ENCODE measurements at places on chromosomes 1 and 21.

- DNase-seq = no peak
Observed at GRCh38 chr21:35625576-35625975, 434.8 kb downstream of the SETD4 start.

GRCh38 chr1:11856698-11857097 is 2.0 kb downstream of the NPPB start:
- DNase-seq = no peak

DNA sequence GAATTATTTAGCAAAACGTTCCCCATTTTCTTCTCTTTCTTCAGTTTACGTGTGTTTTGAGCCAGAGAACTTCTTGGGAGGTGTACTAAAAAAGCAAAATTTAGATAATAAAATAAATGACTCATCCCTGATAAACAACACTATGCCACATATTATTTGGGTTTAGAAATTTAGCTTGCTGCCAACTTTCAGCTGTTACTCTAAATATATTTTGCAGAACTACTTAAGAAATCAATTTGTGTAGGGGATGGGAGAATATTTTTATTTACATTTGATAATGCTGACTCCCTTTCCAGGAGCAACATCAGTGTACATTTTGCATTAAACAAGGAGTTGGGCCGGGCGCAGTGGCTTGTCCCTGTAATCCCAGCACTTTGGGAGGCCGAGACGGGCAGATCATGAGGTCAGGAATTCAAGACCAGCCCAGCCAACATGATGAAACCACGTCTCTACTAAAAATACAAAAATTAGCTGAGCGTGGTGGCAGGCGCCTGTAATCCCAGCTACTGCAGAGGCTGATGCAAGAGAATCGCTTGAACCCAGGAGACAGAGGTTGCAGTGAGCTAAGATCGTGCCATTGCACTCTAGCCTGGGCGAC is 151.4 kb upstream of the ZRANB2 start:
- no peak for DNase-seq

GRCh38 chr1:182610606-182611194 is 6.5 kb upstream of the RGS16 start:
- DNase-seq = no peak

- DNase-seq = no peak
Observed at GRCh38 chr1:58785442-58786058, 1.7 kb upstream of the JUN start.

DNA sequence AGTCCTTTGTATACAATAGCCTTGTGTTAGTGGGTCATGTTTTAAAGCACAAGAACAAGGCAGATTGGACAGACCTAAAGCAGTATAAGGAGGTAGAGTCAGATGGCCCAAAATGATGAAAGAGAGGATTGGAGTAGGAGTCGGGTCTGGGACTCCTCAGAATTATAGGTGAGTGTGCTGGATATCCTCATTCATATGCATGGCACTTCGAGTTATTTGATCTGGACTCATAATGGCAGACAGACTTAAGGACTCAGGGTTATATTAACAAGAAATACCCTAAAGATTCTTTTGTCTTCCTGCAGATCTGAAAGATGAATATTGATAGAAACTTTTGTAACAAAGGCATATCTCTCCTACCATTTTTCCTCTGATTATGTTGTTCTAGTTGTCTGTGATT is 92.7 kb downstream of the GABPA start:
- no peak for DNase-seq

DNA sequence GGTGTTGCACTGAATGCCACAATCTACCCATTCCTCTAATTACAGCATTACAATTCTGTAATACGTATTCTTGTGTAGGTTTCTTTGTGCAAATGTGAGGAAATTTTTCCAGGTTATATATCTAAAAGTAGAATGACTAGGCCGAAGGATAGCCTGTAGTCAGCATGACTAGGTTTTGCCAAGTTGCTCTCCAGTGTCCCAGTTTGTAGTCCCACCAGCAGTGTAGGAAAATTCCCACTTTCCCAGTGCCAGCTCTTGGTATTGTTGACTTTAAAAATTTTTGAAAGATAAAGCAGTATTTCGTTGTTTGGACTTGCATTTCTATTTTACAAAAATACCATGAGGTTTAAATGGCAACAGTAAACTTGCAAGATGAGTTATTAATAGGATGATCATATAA is 3.0 kb downstream of the PARK7 start:
- DNase-seq = no peak

DNA sequence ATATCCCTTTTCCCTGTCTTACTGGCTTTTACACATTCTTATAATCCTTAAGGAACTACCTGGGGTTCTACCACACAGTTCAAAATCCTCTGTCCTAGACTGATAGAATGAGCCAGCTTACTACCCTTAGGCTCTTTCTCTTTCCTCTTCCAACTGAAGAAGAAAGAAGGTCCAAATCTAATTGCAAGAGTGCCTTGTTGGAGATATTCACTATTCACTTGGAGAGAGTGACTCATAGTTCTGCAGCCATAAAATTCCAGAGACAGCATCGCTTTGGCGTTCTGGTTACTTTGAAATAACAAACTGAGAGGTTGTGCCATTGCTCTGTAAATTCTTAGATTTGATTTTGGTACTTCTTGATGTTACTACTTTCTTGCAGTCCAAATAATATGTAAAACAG is 4.2 kb downstream of the CADM3 start:
- DNase-seq = no peak

- DNase-seq = no peak
Observed at GRCh38 chr1:182990413-182991144, 32.6 kb upstream of the LAMC1 start.

DNA sequence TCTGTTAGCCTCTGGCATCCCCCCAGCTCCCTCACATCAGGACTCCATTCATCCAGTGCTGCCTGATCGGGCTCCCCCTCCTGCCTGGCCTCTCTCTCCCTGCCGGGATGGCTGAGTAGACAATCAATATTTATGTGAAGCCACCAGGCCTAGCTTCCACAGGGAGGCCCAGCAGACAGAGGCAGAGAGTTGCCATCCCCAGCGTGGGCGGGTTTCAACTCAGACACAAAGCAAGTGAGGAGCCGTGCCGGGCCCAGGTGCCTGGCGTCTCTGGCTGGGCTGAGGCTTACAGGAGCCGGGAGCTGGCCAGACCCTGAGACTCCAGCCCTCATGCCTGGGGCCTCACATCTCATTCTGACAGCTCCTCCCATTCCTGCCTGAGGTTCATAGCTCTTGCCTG is 34.5 kb upstream of the ATP2B4 start:
- DNase-seq = no peak

- no peak for DNase-seq
Observed at GRCh38 chr1:66003690-66004089, 211.0 kb downstream of the PDE4B start.

DNA sequence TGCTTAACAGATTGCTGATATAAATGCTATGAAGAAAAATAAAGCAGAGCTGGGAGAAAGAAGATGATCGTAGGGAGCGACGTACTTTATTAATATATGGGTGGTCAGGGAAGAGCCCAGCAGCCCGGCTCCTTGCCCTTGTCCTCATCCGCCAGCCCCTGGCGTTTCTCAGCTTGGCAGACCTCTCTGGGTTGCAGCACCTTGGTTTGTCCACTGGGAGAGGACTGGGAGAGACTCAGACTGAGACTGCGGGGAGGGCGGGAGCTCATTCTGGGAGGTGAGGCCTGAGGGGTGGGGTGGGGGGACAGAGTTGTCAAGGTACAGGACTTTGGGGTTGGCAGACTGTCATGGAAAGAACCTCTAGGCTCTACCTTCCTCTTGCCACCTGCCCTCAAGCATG is 3.3 kb upstream of the S100A3 start:
- no peak for DNase-seq

- DNase-seq = peak; percentile 65
Observed at GRCh38 chr1:30058970-30059369, 664.4 kb downstream of the MATN1 start.

DNA sequence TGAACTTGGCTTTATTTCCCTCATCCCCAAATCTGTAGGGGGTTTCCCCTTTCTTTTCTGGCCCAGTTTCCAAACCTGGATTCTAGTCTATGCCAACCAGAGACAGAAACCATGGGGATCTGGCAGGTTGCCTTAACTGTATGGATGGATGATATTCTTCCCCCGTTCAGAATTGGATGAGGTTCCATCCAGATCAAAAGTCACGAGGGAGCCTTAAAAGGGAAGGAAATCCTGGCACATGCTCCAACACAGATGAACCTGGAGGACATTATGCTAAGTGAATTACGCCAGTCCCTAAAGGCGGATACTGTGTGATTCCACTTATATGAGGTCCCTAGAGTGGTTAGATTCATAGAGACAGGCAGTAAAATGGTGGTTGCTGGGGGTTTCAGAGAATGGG is 124.4 kb downstream of the HUNK start:
- no peak for DNase-seq

DNA sequence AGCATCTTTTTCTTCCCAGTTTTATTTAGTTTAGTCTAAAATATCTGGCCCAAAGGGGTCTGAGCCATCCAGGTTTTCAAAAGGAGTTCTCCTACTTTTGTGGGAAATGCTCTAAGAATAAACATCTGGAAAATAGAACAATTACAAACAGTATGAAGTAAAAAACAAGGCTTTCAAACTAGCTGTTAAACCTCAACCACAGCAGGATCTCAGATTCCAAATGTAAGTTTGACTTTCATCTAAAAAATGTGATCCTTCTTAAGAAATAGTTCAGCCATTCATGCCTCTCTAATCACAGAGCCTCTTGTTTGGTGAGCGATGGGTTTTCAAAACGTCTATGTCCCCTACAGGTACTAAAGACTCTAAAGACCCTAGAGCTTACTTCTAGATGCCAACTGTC is 413.5 kb downstream of the DUSP10 start:
- no peak for DNase-seq

DNA sequence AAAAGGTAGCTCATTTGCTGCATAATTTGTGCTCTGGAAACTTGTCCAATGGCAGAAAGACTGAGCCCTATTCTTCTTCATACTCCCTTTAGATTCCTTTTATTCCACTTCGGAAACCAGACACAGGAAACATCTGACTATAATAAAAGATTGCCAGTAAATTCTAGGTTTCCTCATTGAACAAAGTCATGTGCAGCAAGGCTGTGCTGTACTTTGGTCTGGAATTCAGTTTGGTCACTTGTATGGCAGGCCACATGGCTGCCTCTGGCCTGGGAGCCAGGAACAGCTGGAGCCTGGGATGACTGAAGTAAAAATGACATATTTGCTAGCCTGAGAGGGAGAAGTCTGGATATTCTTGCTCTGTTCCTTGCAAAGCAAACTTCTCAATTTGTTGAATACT is 79.6 kb downstream of the ST3GAL3 start:
- no peak for DNase-seq

- DNase-seq = no peak
Observed at GRCh38 chr1:162010175-162010506, 13.5 kb downstream of the OLFML2B start.

- DNase-seq = no peak
Observed at GRCh38 chr1:114263343-114263742, 109.7 kb upstream of the SYT6 start.

DNA sequence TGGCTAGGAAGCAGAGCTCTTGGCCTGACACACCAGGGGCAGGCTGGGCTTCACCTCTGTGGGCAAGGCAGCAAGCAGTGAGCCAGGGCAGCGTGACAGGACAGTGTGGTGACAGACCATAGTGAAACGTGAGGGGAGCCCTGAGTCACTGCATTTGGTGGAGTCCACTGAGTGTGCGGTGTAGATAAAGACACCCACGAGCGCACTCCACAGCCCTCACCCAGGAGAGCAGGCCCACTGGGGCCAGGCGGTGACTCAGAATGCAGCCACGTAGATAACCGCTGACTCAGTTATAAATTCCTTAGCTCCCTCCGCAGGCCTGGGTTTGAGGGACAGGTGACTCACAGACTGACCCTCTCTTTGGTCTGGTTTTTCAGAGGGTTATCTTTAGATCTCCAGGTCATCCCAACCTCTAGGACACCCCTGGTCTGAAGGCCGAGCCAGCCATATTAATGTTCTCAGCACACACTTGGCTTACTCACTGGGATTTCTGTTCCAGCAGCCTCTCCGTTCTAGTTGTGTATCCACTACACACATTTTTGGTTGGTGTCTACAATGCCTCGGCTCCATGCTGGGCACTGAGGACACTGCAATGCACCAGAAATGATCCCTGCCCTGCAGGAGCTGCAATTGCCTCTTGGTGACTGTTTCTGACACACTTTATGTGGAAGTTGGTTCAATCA is 90.2 kb upstream of the TSPAN2 start:
- DNase-seq = peak; percentile 55

- DNase-seq = no peak
Observed at GRCh38 chr1:174828264-174828663, 171.5 kb upstream of the CACYBP start.

DNA sequence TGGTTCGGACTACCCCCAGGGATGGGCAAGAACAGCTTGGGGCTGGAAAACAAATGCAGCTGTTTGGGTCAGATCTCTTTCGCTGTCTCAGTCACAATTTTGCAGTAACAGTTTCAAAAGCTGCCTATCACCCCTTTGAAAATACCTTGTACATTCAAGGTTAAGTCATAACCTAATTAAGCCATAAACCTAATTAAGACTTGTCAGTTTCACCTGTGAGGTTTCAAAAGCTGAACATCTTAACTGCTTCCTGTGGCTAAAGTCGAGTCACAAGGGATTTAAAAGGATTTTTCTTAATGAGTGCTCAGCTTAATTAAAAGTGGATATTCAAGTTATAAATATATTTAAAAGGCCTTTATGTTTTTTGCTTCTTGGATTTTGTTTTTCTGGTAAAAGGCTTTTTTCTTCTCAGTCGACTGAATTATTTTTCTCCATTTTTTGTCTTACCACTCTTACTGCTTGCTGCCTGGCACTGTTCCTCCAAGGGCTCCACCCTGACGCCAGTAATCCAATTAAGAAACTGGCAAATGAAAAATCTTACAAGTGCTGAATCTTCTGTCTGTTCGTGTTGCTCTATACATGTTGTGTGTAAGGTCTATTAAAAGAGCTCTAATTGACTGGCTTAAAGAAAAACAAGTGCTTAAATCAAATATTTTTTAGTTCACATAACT is 31.3 kb downstream of the CBR1 start:
- DNase-seq = no peak

DNA sequence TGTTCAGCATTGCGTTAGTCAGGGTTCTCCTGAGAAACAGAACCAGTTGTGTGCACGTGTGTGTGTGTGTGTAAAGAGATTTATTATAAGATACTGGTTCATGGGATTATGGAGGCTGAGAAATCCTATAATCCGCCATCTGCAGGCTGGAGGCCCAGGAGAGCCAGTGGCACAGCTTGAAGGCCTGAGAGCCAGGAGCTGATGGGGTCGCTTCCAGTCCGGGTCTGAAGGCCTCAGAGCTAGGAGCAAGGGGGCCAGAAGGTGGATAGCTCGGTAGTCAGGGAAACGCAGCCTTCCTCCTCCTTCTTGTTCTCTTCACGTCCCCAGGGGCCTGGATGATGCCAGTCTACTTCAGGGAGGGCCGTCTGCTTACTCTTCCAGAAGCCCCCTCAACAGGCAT is 37.7 kb downstream of the FAAP20 start:
- no peak for DNase-seq

GRCh38 chr1:203593723-203594122 is 32.9 kb upstream of the ATP2B4 start:
- DNase-seq = no peak

GRCh38 chr1:29197993-29198392 is 16.3 kb upstream of the SRSF4 start:
- no peak for DNase-seq

GRCh38 chr1:33984906-33985565 is 121.2 kb downstream of the HMGB4 start:
- peak; percentile 12 for DNase-seq

- DNase-seq = no peak
Observed at GRCh38 chr1:9022773-9023172, 3.5 kb downstream of the SLC2A7 start.
